ENCODE measurements at places on chromosomes 5 and 9.

DNA sequence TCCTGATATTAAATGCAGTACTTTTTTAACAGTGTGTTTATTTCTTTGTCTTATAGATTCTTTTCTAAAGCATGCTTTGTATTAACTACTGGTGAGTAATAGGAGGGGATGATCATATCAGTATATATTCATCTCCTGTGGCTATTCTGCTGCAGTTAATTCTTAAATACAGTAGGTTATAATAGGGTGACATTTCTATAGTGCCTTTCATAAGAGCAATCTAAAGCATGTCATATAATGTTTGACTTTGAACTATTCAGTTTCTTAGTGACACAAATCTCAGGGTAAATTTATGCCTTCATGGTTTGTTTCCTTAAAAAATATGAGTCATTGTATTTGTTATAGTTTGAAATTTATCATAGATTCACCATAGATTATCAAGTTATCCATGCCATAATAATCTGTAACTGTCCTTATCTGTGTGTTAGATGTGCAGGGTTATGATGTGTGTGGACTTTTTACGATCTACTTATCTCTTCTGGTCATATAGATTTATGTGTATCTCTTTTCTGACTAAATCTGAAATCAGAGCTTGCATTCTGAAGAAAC is 1019.5 kb downstream of the NR2F1-AS1 start:
- DNase-seq: no peak

GRCh38 chr5:112386766-112387165 is 32.3 kb downstream of the EPB41L4A start:
- DNase-seq: no peak

- no peak for DNase-seq
Observed at GRCh38 chr5:67315082-67315989, 118.7 kb upstream of the CD180 start.

GRCh38 chr9:131731644-131732043 is 8.2 kb downstream of the RAPGEF1 start:
- DNase-seq: no peak

GRCh38 chr9:97628668-97629067 is 4.5 kb downstream of the TSTD2 start:
- no peak for DNase-seq

DNA sequence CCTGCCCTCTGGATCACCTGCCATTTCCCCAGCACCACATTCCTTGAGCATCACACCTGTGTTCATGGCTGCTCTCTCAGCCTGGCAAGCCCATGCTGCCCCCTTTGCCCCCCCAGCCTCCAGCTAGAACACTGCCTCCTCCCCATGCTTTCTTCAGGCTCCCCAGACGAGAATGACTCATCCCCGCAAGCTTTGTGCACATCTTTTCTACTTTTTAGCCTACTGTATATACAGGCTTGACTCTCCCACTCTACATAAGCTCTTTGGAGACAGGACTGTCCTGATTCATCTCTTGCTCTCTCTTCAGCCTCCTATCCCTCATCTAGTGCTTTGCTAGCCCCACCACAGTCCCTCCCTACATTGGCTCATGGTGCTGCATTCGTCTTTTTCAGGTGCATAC is 19.9 kb upstream of the GLIPR2 start:
- DNase-seq: no peak

DNA sequence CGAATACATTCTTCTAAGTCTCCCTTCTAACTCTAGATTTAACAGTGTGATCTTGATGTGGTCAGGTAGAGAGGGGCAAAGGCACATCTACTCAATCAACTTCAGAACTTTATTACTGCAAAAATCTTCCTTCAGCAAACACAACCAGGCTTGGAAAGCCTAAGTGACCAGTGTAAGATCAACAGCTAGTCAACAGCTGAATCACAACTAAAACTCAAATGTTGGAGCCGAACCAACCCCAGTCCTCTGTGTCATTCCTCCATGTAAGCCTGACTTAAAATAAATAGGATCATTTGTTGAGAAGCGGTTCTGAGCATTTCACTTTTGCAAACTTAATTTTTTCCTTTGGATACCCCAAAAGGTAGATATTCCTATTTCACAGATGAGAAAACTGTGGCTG is 352.7 kb downstream of the EBF1 start:
- no peak for DNase-seq

DNA sequence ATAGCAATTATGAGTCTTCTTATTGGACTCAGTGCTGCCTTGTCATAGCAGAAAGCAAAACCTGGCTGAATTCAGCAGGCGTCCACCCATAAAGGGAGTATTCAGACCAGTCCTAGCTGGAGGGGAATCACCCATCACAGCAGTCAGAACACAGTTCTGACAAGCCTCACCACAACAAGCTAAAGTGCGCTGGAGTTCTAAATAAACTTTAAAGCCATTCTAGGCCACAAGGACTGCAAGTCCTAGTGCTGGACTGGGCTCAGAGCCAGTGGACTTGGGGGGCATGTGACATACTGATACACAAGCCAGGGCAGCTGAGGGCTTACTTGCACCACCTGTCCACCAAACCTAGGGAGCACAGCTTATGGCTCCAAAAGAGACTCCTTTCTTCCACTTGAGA is 115.3 kb upstream of the PCSK5 start:
- DNase-seq: no peak

DNA sequence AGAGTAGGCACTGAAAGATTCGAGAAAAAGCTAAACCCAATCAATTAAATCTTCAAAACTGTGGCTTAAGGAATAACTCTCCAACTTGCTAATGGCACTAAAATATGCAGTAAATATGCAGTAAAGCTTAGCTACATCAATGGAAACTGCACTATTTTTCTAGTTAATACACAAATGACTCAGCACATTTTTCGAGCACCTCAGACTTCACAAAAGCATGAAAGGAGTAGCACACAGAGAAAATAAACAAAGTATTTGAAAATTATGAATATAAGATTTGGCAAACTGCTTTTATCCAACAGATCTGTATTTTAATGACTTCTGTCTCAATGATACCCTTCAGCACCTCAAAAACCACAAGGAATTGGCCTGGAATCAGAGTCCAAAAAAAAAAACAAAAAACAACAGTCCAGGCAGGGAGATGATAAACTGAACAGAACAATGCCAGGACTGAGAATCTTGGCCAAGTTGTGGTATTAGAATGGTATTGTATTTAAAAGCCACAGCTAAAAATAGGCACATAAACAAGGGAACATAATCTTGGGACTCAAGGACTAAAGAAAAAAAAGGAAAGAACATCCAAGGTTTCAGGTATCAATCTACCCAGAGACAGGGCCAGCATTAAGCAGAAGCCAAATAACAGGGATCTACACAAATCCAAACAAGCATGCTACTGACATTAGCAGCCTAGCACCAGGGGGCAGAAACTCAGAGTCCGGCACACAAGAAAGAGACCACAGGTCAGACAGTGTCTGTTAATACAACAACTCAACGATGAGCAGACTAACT is 21.4 kb downstream of the TMEM245 start:
- peak; percentile 20 for DNase-seq
